ENCODE measurements at places on chromosomes 6 and 20.

GRCh38 chr20:13648291-13649228, 9.8 kb upstream of the TASP1 start:
- no peak for DNase-seq

- no peak for DNase-seq
Observed at GRCh38 chr6:76418560-76419223, 346.2 kb upstream of the IMPG1 start.

- DNase-seq: no peak
Observed at GRCh38 chr20:57804470-57805250, 94.8 kb upstream of the PMEPA1 start.

GRCh38 chr6:155213611-155214372, 50.0 kb upstream of the CLDN20 start:
- no peak for DNase-seq

GRCh38 chr20:24970030-24970553, 21.0 kb downstream of the CST7 start:
- no peak for DNase-seq

All from CD4-positive, alpha-beta T cell treated with Interleukin-10 for 1 hour (primary cell).